ENCODE measurements at places on chromosomes 2 and 18. TPM values are rescaled to one million over a fixed set of nuclear protein-coding genes. Genes with fewer than 3 reads are reported as not detected.

DNA sequence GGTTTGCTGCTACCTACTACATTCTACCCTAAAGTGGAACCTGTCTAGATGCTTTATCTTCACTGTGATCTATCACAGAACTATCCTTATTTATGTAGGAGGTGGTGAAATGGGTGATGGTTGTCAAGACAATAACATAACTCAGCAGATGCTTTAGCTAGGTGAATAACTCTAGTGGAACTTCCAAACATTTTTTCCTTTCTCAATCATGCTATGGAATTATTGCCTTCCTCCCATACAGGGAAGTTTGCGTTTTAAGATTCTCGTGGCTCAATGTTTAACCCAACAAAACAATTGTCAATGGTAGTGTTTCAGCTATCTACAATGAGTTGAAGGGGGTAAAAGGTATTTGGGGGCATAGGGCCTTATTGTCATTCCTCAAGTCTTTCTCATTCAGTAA, 82.6 kb upstream of the GLI2 start:
- no peaks in the 10 kb centered on the region for H3K36me3 ChIP-seq
- DNase-seq = no peak
- peaks cover 18% of the 10 kb centered on the region for H3K4me1 ChIP-seq
- no peak overlapping the region for H3K27ac ChIP-seq

- H3K36me3 ChIP-seq = peaks cover 7% of the 10 kb centered on the region
- H3K27ac ChIP-seq = peak within 1 kb of the TSS; percentile 67
- H3K4me1 ChIP-seq = peaks cover 20% of the 10 kb centered on the region
- peak within 1 kb of the TSS; percentile 64 for H3K4me3 ChIP-seq
- H3K27me3 ChIP-seq = peaks cover 41% of the 10 kb centered on the region
Observed at GRCh38 chr2:136117909-136118818, at the start of gene CXCR4. TSS of gene CXCR4 (minus strand) at chr2:136118149. CDS start at chr2:136118060, 89 bp downstream.

- DNase-seq = peak; percentile 50
- peaks cover 14% of the 10 kb centered on the region for H3K36me3 ChIP-seq
- peak within 1 kb of the TSS; percentile 69 for H3K4me3 ChIP-seq
- H3K4me1 ChIP-seq = peaks cover 24% of the 10 kb centered on the region
- H3K27ac ChIP-seq = peak within 1 kb of the TSS; percentile 80
- no peaks in the 10 kb centered on the region for H3K27me3 ChIP-seq
Observed at GRCh38 chr2:105744909-105745853, at the start of gene NCK2. TSS of gene NCK2 (plus strand) at chr2:105744912. CDS start at chr2:105855064, 110,152 bp downstream.

GRCh38 chr2:174120346-174120745, 128.0 kb downstream of the OLA1 start:
- H3K4me1 ChIP-seq = no peaks in the 10 kb centered on the region
- no peak overlapping the region for H3K4me3 ChIP-seq
- H3K36me3 ChIP-seq = no peaks in the 10 kb centered on the region
- DNase-seq = no peak
- H3K27ac ChIP-seq = no peak overlapping the region
- no peaks in the 10 kb centered on the region for H3K27me3 ChIP-seq

DNA sequence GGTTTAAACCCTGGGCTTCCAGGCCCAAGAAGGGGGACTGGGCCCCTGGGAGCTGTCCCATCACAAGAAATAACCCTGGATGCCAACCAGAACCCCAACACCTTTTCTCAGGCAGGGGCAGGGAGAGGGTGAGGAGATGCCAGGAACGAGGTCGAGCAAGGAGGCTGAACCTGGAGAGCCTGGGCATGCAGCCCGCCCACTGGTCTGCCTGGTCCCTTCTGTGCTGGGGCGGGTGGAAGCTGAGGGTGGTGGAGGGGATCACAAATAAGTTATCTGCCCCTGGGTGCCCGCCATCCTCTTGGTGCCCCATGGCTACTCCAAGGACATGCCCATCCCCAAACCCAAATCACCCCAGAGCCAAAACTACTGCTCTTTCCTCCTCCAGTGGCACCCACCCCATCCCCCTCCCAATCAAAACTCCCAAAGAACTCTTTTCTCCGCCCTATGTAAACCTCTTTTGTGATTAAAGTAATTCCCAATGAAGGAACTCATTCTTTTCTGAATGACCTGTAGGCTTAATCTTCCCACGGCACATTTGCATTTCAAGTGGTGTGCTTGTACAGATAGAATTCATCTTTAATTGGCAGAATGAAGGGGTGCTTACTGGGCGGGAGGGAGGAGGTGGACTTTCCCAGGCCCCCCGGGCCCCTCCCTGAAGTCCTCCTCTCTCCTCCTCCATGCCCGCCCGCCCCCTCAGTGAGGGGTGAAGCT, 47.9 kb downstream of the EFR3B start:
- H3K4me1 ChIP-seq = peaks cover 9% of the 10 kb centered on the region
- H3K27me3 ChIP-seq = no peaks in the 10 kb centered on the region
- H3K4me3 ChIP-seq = no peak overlapping the region
- H3K27ac ChIP-seq = no peak overlapping the region
- peaks cover 2% of the 10 kb centered on the region for H3K36me3 ChIP-seq

Gene FAM237A
- not detected for polyA plus RNA-seq

Gene OTOF
- 8.6 TPM for polyA plus RNA-seq

Gene PSMG2
- 43.5 TPM for polyA plus RNA-seq

Gene RAX
- polyA plus RNA-seq = not detected
